Astrocyte of the spinal cord (primary cell): ENCODE measurements at places on chromosomes 7 and 10.
A peak's percentile ranks its signal among the peaks of the same experiment; 100 is the strongest.

DNA sequence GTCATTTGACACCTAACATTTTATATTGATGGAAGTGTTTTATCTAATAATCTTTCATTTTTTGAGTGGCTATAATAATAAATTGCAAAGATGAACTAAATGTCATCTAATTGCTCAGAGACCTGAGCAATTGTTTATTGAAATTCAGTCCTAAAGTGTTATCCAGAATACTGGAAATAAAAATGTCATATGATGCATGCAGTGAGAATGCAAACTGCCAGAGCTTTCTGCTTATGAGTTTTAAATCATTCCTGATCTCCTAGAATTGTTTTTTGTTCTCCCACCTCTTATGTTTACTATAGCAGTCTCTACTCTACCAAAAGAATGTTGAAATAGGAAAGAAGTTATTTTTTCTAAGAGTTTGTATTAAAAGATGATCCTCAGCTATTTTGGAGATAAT lies 116.7 kb downstream of the FOXP2 start:
- DNase-seq = no peak

DNA sequence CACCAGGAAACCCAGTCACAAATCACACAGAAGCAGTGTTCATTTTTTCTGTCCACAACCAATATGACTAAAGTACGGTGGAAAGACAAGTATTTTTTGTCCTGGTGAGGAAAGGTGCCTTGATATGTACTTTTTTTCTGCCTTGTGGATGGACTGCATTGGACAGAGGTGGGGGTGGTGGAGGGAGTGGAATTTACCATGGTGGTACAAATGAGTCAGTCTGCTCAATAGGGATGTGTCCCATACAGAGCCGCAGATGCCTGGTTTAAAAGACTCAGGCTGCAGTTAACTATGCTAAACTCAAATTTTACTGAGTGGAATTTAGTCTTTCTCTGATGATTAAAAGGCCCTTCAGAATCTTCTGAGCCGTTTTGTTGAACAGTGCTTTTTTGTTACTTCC lies 674.5 kb upstream of the GALNT17 start:
- DNase-seq = peak; percentile 28

- peak; percentile 40 for DNase-seq
Measured at GRCh38 chr7:129824291-129825208, 128.2 kb downstream of the UBE2H start.

- no peak for DNase-seq
Measured at GRCh38 chr10:72487521-72487920, 132.8 kb upstream of the DNAJB12 start.

GRCh38 chr10:104328646-104328895 lies 9.7 kb downstream of the ITPRIP start:
- no peak for DNase-seq

DNA sequence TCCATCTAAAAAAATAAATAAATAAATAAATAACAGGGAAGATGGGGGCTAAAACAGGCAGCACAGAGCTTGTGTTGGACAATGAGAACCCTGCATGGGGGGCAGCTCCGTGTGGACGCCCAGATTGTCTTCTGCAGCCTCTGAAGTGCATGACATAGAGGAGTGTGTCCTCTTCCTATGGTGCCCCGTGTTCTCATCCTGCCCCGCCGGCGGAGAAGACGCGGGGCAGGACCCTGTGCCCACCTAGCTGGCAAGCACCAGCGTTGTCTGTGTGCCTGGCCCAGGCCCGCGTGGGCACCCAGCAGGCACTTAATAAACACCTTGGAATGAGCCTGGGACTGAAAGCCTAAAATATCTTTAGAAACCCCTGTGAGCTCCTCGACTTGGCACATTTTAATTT lies 88.7 kb upstream of the DNAAF5 start:
- no peak for DNase-seq

DNA sequence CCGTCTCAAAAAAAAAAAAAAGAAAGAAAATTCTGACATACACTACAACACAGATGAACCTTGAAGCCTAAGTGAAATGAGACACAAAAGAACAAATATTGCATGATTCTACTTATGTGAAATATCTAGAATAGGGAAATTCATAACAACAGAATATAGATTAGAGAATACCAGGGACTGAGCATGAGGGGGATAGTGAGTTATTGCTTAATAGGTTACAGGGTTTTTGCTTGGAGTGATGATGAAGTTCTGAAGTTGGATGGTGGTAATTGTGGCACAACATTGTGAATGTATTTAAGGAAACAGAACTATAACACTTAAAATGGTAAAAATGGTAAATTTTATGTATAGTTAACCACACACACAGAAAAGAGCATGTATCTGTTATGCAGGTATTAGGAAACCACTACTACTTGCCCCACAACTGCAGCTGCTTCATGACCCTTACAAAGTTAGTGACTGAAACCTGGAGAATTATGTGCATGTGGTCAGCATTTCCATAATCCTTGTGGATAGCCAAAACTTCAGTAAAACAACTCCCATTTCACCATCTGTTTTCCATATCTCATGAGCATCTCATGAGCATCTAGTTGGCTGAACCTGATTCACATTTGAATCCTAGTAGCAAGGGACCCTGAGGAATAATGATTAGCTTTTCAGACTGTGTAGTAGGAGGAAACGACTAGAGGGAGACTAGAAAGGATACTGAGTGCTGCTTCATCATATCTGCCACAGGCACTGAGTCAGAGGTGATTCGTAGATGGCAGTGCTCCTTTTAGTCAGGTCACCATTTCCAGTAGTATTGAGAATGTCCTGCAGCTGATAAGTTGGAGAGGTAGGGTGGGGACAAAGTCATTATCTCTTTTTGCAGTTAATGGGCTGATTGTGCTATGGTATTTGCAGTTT lies 26.3 kb downstream of the SAMD8 start:
- peak; percentile 45 for DNase-seq

DNA sequence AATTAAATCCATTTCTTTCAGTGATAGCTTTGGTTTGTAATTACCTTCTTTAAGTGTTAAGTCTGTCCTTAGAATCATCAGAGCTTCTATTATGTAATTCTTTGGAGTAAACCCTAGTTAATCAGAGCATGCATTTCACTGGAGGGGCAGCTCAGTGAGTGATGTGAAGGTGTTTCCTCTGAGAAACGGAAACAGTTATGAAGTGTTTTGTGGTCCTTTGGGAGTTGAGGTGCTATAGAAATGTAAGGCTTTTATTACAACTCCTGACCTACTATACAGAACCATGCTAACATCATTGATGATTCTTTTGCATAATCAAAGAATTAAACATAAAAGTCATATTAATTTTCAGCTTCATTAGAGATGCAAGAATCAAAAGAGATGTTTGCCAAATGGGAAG lies 141.5 kb downstream of the EXOC4 start:
- no peak for DNase-seq

- no peak for DNase-seq
Measured at GRCh38 chr7:152850420-152850819, 90.9 kb downstream of the ACTR3B start.

GRCh38 chr7:41114131-41114530 lies 588.8 kb downstream of the INHBA start:
- DNase-seq = peak; percentile 22

DNA sequence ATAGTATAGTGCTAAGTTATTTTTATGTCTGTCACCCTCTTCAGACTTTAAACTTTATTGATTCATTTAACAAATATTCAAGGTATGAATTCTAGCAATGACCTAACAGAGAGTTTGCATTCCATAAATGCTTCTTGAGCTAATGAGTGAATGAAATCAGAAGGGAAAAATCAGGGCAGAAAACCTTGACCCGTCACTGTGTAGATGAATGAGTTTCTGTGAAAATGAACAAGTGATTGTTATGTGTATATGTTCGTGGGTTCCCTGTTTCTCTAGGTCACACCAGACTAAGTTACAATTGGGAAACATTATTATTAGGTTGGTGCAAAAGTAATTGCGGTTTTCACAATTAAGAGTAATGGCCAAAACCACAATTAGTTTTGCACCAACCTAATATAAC lies 30.1 kb downstream of the APBB1IP start:
- no peak for DNase-seq

- DNase-seq = no peak
Measured at GRCh38 chr7:123348690-123349089, 148.9 kb upstream of the SLC13A1 start.

DNA sequence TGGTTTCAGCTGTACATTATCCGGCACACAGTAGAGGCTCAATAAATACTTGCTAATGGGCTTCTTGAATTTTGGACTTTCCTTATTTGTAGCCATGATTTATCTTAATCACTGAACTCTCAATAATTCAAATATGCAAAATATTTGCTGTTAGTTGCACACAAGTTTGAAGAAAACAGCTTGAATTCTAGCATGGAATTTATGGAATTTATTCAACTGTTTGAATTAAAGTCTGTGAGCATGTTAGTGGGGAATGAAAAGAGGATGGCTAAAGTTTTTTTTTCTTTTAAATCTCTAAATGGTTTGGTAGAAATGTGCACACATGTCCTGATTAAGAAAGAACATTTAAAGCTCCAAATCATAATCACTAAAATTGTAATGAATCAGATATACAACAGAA lies 42.5 kb downstream of the SIRT1 start:
- DNase-seq = no peak

- peak; percentile 51 for DNase-seq
Measured at GRCh38 chr10:69896606-69897231, 95.0 kb downstream of the COL13A1 start.

GRCh38 chr10:6124666-6125065 lies 35.8 kb downstream of the RBM17 start:
- no peak for DNase-seq

DNA sequence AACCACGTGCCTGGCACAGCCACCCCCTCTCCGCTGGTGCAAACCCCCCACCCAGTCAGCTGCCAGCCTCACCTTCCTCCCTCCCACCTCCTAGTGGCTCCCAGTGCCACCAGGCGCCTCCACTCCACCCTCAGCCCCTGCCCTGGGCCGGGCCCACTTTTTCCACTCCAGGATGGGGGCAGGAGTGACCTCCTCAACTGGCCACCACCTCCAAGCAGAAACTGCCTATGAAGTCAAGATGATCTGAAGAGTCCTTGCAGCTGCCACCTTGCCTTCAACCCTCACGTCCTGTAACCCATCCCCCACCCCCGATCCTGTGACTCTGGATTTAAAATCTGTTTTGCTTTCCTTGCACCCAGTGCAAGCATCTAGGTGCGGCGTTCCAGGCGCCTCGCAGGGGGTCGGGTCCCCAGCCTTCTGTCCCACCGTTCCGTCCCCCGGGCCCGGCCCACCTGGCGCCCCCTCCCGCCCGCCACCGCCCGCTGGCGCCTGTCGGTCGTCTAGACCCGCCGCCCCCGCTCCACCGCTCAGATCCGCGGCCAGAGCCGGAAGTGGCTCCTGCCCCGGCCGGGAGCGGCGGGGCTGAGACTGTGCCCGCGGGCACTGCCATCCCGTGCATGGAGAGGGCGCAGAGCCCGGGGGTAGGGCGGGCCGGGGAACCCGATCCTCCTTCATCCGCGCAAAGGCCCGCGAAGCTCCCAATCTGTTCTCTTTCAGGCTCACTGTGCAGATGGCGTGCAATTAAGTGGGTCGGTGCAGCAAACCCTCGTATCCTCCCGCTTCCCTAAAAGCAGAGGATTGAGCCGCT lies 51.2 kb upstream of the GTF2I start:
- DNase-seq = no peak

DNA sequence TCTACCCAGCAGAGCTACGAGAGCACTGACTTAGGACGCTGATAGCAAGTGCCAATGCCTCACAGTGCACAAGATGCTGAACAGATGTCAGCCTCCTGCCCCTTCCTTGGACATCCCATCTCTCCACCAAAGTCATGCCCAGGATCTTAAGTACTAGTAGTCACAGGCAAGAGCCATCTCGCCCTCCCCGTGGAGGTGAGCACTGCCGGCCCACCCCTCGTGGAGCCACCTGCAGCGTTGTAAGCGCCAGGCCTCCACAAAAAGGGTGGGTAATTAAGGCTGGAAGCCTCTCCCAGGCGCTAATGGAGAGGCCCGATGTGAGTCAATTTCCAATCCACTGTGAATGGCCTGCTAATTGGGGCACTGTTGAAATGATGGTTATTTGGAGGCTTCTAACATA lies 156.2 kb downstream of the GRID1 start:
- no peak for DNase-seq

DNA sequence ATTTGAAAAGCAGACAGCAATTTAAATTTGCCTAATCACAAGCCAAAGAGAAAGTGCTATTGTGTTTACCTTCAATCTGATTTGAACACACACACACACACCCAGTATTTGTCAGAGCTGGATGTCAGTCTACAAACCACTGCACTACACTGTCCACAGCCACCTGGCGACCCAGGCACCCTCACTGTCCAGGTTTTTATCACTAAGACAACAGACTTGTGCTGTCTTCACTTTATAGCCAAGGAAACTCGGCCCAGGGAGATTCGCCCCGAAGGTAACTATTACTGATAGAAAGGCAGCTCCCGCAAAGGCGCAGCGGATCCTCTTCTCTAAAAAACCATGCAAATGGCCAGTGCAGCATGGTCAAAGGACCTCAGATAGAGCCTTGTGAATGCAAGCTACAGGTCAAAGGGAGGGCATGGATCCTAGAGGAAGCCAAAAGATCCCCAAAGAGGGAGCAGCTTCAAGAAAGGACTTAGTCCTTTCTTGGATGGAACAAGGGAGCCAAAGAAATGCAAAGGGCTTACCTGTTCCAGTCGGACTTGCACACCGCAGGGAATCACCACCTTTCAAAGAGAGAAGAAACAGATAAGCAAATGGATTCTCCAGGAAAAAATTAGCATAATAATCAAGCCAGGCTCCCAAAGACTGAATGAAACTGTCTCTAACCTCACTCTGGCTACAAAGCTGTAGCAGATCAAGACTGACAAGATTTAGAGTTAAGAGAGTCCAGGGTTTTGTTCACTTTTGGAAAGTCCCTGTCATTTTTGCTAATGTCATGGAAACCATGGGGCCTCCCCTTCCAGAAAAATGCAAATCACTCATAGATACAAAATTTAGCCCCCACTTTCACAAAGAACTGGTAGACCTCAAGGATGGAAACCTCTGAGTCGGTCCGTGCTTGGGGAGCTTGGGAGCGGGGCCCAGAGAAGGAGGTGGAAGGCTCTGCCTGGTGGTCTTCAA lies 101.1 kb downstream of the TNS3 start:
- no peak for DNase-seq

GRCh38 chr7:105974471-105974870 lies 11.4 kb downstream of the CDHR3 start:
- DNase-seq = no peak

DNA sequence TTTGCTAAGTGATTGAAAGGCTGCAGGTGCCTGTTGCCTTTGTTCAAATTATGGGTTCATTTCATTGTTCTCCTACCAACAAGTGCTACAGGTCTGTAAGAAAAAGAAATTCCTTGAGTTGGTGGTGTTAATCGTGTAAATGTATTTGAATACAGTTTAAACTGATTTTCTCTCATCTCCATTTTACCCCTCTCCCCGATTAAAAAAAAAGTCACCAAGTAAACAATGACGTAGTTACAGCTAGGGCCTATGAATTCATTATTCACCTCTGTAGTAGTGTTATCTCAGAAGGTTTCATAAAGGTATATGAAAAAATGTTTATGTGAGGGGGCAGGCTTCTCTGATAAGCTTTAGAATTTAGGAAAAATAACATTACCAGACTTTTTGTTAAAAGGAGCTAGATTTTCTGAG lies 1.1 kb downstream of the REEP3 start:
- DNase-seq = peak; percentile 53

GRCh38 chr7:73831584-73831833 lies 713 bp downstream of the CLDN4 start:
- no peak for DNase-seq
